ENCODE measurements at places on chromosomes 16 and 17.
A peak's percentile ranks its signal among the peaks of the same experiment; 100 is the strongest.

DNA sequence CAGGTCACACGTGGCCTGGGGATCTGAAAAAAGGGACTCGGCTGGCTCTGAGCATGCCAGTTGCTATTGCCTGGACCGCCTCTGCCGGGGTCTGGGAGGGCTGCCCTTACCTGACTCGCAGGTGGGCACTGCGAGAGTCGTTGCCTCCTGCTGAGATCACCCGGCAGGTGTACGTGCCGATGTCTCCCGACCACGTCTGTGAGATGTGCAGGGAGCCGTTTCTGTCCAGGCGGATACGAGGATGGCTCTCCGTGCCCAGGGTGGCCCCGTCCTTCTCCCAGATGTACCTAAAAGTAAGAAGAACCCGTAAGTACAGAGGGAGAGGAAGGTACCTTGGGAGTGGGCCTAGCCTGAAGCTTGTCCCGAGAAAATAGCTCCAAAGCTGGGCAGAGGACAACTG lies 112.0 kb upstream of the CDC42EP4 start:
- DNase-seq = no peak

GRCh38 chr17:31250229-31250628 lies 46.8 kb downstream of the OMG start:
- DNase-seq = no peak

DNA sequence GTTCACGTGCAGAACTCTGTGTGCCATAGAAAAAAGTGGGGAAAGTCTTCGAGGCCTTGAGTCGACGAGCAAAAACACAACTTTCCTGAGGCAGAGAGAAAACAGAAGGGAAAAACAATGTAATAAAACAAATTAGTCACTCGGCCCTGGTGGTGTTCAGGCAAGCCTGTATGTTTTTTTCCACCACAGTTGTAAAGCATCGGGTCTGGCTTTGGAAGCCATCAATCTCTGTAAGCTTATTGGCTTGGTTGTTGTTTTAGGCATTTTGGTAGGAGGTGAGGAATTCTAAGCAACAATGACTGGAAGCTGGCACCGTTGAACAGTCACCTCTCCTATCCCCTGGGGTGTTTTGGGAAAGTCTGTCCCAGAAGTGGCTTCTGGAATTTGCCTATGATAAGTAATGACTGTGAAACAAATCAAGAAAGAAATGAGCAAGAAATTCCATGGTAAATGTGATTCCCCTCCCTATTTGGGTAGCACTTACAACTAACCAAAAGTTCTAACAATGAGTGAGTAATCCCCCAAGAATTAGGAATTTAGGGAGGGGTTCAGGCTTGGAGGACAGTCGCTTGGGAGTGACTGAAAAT lies 2.8 kb downstream of the CDH13 start:
- no peak for DNase-seq

GRCh38 chr16:49158029-49158642 lies 123.5 kb downstream of the CBLN1 start:
- DNase-seq = no peak

DNA sequence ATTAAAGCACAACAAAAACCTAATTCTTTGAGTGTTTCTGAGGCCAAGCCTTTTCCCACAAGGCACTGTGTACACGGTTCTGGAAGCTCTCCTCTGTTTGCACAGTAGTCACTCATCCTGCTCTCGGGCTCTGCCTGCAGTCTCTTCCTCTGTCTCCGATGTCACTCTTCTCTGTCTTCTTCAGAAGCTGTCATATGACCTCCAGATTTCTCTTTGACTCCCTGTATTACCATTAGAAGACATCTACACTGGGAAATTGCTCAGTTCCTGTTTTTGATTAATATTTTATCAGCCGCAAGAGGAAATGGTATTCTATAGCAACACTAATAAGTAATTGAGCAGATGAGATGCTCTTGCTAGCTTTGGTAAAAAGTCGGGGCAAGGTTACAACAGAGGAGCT lies 422.9 kb downstream of the WWOX start:
- no peak for DNase-seq

DNA sequence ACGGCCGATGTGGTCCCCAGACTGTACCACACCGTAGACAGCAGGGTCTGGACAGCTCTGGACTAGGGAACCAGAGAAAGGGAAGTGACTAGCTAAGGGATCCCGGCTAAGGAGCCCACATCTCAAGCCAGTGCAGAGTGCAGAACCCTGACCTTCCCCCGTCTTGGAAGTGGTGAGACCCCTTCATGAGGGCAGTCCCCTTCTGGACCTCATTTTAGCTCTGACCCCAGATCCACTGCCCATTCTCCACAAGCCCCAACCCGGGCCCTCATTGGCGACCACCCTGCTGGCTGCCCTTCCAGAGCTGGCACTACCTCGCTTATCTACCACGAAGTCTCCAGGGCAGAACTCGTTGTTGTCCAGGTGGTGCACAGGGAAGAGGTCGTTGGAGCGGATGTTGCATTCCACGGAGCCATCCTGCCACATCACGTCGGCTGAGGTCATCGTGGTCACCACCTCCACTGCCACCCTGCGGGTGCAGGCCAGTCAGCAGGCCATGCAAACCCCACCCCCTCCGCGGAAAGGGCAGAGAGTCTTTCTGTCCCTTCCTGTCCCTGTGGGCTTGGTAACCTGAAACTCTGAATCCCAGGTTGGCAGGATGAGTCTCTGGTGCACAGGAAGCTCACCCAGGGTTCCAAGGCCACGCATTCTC lies 14.2 kb downstream of the SPHK1 start:
- DNase-seq = no peak

DNA sequence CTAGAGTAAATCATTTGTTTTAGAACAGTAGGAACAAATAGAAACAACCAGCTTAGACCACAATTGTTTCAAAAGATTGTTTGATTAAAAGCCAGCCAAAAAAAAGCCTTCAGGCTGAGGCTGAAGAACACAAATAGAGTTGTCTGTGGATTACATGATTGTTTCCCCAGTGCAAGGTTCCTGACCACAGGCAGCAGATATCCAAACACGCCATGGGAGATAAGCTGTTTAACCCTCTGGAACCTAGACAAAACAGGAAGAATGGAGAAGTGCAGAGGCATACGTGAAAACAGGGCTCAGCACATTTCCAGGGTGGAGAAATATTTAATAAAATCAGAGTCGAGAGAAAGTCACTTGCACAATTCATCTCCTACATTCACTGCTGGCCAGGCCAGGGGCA lies 21.0 kb downstream of the ATPAF2 start:
- DNase-seq = no peak

DNA sequence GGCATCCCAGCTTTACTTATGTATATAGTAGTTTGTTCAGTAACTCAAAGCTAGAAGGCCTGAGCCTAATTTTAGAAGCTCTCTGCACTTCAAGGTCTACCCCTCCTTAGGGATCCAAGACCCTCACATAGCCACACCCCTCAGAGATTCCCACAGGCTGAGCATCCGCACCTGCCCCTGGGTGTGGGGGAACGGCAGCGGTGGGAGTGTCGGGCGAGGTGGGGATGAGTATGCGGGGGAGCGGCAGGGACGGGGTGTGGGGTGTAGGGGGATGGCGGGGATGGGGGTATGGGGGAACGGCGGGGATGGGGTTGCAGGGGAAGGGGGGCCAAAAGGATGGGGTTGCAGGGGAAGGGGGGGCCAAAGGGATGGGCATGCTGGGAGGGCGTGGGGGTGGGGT lies 24.9 kb upstream of the BEAN1 start:
- no peak for DNase-seq

DNA sequence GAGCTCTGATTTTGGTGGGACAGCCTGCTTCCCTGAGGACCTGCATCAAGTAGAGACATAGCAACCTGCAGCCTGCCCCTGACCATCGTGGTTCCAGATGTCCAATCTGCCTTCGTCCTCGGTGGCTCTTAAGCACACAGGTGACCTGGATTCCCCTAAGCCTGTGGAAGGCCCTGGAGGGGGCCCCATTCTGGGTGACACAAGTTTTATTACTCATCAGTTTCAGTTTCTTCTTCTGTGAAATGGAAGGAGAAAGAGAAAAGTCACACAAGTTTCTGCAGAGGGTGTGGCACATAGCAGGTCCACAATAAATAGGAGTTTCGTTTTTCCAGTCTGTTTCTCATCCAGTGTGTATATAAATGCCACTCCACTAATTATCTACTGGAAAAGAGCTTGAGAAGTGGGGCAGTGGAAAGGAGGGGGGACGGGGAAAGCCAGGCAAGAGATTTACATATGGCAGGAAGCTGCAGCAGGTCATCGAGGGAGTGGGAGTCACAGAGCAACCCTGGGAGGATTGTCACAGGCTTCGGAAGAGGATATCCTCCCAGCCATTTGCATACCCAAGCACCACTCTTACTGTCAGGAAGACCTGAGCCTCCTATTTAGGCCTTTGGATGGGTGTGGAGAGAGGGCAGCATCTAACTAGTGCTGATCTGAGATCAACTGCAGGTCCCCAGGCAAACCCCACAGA lies 10.0 kb upstream of the NOS2 start:
- DNase-seq = no peak

DNA sequence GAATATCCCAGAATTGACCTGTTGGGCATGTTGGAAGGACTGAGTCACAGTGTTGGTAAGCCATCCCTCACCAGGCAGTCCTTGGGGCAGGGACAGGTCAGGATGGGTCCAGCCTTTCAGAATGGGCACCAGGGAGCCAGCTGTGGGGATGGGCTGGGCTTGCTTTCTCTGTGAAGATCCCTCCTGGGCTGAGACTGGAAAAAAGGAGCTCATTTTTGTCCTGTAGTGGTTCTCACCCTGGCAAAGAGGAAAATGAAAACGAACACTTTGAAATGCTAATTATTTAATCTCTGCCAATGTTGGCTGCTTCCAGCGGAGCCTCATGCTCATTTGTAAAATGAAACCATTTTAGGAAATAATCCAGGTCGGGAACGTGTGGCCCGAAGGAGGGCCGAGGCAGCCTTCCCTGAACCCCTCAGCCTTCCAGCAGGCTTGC lies 237.5 kb upstream of the SALL1 start:
- DNase-seq = peak; percentile 30

GRCh38 chr17:27764589-27764988 lies 35.7 kb downstream of the NOS2 start:
- no peak for DNase-seq

GRCh38 chr16:85908889-85909589 lies 10.1 kb downstream of the IRF8 start:
- DNase-seq = peak; percentile 35

DNA sequence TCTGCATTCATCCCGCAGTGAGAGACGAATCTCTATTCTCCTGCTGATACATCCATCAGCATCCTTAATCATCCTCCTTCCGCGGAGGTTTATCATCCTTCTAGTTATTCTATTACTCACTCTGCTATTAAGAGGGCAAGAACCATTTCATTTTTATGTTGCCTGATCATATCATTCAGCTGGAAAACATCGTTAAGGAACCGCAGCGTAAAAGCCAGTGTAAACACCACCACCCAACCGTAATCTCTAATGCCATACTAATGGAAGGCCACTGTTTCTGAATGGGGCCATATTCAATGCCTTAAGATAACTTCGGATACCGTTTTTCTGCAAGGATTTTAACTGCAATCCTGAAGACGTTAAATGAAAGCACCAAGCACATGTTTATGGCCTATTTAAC lies 36.7 kb upstream of the ERCC4 start:
- DNase-seq = no peak

- no peak for DNase-seq
These were observed 31.7 kb downstream of the CPNE2 start for GRCh38 chr16:57123974-57124674.

DNA sequence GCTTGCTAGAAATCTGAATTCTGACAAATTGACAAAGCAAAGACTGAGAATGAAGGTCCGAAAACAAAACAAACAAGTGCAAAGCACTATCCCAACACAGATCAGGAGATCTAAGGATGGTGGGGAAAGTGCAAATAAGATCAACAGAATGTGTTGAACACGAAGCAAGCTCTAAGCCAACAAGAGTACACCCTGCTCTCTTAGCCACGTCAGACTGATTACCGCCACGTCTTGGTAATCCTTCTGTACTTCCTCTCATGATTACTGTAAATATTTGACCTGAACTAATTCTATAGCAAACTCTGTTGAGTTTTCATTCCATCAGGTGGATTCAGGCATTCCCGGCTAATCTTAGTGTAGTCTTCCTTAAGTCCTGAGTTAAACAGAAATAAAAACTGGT lies 34.3 kb upstream of the ERCC4 start:
- no peak for DNase-seq

DNA sequence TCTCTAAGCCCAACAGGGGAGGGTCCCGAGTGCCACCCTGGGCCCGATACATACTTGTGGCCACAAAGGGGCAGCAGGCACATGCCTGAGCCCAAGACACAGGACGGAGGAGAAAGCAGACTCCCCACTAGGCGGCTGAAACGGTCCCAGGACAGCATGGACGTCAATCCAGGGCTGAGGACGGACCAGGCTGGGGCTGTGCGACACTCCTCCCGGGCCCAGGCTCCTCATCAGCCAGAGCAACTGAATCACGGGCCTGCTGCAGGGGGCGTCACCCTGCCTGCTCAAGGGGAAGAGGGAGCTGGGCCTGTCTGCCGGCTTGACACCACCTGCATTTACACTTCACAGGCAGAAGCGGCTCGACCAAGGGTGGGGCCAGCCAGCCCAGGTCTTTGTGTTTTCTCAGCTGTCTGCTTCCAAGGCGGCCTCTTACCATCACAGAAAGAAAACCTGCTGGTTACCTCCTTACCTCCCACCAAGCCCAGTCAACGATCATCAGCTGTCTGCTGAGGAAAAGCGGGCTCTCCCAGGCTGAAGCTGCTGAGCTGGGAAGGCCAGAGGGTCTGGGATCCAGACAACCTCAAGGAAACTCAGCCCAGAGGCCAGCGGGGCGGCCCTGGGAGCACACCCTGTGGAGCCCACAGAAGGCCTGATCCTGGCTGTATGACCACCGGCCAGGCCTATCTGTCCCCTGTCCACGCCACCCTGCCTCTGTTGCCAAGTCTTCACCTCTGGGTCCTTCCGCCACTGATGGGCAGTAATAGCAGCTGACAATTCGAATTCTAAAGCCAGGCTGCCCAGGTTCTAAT lies 26.4 kb downstream of the KIFC3 start:
- peak; percentile 72 for DNase-seq

DNA sequence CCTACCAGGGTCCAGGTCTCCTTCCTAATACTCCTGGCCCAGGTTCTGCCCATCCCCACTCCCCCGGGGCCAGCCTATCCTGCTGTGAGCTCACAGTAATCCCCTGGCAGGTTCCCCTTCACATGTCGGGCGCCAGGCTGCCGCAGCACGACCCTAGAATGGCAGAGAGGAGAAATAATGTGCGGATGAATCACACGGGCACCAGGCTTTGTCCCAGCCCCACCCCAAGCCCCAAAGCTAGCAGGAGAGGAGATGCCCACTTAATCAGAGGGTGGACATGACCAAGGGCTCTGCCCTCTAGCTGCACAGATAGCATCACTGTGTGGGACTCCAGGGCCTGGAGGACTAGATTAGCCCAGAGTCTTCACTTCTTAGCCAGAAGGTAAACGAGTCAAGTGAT lies 39.5 kb downstream of the ST3GAL2 start:
- DNase-seq = no peak

GRCh38 chr17:15409721-15410250 lies 57.6 kb downstream of the CDRT4 start:
- peak; percentile 74 for DNase-seq
